ENCODE measurements at places on chromosomes 6 and 20. TPM values are rescaled to one million over a fixed set of nuclear protein-coding genes. Genes with fewer than 3 reads are reported as not detected.

RAET1L gene
- total RNA-seq = not detected

SMPD2 gene
- 14.2 TPM for total RNA-seq

SLC35D3 gene
- not detected for total RNA-seq

FAM217A gene
- not detected for total RNA-seq

EGFL8 gene
- 1.9 TPM for total RNA-seq

SLPI gene
- total RNA-seq = 9.0 TPM

PRR18 gene
- total RNA-seq = 0.14 TPM

LTA gene
- not detected for total RNA-seq

FKBP5 gene
- 65.0 TPM for total RNA-seq

LY6G5B gene
- total RNA-seq = 4.3 TPM

WFDC5 gene
- total RNA-seq = not detected

PHF1 gene
- 20.7 TPM for total RNA-seq

MUCL3 gene
- total RNA-seq = 0.08 TPM

SYNCRIP gene
- 119 TPM for total RNA-seq

MUC21 gene
- not detected for total RNA-seq

PPIL4 gene
- total RNA-seq = 13.6 TPM

NOX3 gene
- total RNA-seq = not detected

CDSN gene
- total RNA-seq = not detected

DACT2 gene
- total RNA-seq = 0.15 TPM

CGAS gene
- 4.9 TPM for total RNA-seq

POPDC3 gene
- total RNA-seq = 24.1 TPM

SMIM29 gene
- 29.9 TPM for total RNA-seq

FAM83C gene
- total RNA-seq = 0.08 TPM

OTOR gene
- not detected for total RNA-seq

EPPIN gene
- total RNA-seq = not detected

LBP gene
- total RNA-seq = 1.3 TPM

All from A549 treated with ZK216348 at 1 μM for 4 hours (cell line).